ENCODE measurements at places on chromosomes 3 and 15.

GRCh38 chr3:185283374-185283935 is 29.6 kb upstream of the EHHADH start:
- no peak for DNase-seq

- no peak for DNase-seq
Measured at GRCh38 chr3:136114421-136114820, 81.7 kb downstream of the MSL2 start.

GRCh38 chr3:124972457-124972856 is 37.9 kb upstream of the MUC13 start:
- DNase-seq = no peak

- DNase-seq = no peak
Measured at GRCh38 chr3:10187290-10187876, 22.7 kb downstream of the IRAK2 start.

DNA sequence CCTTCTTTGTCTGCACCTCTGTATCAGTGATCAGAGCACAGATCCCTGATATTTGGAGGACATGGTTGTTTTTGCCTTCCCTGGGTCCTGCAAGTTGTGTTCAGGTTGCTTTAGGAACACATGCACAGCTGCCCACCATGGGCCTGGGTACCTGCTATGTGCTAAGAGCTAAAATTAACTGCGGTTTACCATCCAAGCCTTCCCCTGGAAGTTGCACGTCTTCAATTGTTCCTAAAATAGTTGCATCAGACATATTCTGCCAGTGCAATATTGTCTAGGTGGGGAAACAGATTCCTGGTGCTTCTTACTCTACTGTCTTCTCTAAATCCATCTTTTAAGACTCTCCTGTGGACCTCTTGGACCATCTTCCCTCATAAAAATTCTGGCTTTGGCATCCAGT is 80.9 kb downstream of the PDE8A start:
- no peak for DNase-seq

DNA sequence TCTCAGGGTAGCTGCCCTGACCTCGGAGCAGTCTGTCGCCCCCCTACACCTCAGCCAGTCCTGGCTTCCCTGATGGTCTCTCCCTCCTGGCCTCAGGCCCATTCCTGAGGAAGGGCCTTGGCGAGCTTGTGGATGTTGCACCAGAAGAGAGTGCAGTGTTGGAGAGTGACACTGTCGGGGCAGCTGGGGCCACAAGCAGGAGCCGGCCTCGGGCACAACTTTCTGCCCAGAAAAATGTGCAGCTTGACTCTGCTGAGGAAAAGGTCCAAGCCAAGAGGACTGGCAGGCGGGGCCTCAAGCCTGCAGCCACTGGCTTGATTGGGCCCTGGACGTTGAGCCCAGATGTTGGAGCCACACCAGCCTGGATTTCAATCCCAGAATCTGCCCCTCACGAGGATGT is 12.8 kb downstream of the HEMK1 start:
- DNase-seq = no peak

DNA sequence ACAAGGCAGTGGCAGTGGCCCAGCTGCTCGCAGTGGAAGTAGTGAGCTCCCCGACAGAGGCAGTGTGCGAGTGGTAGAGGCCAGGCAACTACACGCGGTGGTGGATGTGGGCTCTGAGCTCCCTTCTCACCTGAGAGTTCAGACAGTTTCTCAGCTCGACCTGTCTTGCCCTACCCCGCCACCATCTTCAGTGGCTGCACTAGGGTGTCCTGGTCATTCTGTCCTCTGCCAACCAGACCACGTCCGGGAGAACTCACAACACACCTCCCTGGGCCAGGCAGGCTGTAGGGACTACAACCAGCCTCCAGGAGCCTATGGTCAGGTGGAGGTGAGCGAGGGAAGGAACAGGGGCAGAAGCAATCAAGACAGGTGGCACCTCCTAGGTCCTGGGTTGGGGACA is 106.3 kb upstream of the SMAD3 start:
- no peak for DNase-seq

DNA sequence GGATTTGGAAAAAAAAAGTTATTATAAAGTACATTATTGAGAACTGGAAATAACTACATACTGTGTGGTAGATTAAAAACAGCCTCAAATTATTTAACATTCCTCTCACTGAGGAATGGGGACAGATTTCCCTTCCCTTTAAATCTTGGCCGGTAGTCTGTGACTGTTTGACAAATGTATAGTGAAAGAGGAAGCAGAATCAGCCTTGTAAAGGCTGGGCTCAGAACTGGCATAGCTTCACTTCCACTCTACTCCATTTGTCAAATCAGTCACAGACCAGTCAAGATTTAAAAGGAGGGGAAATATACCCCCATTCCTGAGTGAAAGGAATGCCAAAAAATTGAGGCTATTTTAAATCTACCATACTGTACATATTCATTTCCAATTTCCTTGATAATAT is 18.2 kb upstream of the B4GALT4 start:
- no peak for DNase-seq

GRCh38 chr3:123419850-123420297 is 29.0 kb downstream of the ADCY5 start:
- no peak for DNase-seq

DNA sequence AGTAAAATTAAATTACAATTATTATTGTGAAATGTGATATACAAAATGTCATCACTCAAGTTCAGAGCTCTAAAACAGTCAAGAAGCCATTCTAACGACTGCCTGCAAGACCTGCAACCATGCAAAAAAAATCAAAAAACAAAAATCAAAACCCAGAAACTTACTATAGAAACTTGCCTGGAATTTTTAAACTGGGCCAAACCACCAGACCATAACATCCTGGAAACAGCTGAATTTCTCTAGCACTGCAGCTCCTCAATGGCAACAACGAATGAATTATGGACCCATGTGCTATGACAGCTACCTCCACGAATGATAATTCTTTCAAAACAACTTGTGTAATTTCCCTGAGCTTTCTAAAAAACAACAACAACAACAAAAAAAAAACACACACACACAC is 130.0 kb upstream of the KCNMB2 start:
- DNase-seq = peak; percentile 61

- peak; percentile 100 for DNase-seq
Measured at GRCh38 chr3:11136830-11137626, 17.3 kb upstream of the HRH1 start.

DNA sequence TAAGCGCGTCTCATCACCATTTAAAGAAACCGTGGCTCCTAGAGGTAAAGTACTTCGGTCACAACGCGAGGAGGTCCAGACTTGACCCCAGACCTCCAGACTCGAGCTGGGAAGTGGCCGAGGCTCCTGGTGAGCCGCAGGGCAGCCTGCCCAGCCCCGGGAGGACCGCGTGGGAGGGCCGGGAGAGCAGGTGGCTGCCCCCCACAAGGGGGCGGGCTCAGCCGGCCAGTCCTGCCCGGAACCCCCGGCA is at the start of gene SLC27A2:
TSS of gene SLC27A2 (plus strand) at position 228 of the 250 bp plus-strand sequence. CDS start 232 bp downstream, outside the sequence.
- no peak for DNase-seq

DNA sequence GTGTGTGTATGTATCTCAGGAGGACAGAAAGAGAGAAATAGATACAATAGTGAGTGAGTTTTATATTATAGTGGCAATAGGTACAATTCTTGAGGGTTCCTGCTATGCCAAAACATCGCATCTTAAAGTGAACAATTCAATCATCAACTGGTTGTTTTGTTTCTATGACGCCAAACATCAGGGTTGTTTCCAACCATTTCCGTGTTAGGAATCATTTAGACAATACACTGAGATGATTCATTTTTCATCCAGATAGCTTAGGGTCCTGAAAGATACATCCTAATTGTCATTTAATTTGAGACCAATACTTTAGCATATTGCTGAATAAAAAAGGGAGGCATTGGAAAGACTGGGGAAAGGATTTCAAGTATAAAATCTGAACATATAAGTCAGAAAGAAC is 472.2 kb downstream of the MCTP2 start:
- DNase-seq = no peak

- no peak for DNase-seq
Measured at GRCh38 chr3:3281024-3281423, 101.5 kb upstream of the CRBN start.

- DNase-seq = no peak
Measured at GRCh38 chr3:126442094-126442855, 33.4 kb downstream of the ZXDC start.

Data from GM04504 (cell line).